Putamen (tissue), 1 donor: ENCODE measurements at places on chromosomes 13 and 19.

GRCh38 chr13:113304121-113304520 lies 7.1 kb downstream of the LAMP1 start:
- no peak for DNase-seq

DNA sequence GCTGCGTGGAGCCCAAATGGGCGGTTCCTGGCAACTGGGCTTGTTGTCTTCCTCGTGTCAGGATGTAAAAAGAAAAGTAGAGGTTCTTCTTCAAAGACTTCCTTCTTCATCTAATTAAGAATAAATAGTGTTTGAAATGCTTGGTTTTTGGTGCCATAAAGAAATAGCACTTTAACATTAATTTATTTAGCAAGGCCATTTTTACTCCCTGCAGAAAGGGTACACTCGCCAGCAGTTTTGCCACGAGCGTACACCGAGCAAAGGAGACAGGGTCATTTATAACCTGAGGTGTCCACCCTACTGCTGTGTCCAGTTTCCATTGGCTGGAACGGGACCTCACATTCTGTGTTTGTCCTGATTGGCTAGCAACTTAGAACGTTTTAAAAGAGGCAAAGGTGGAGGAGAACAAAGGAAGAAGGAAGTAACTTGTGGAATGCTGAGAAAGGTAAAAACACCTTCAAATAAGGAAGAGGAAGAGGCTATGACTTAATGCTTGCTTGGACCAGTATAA lies 21.8 kb upstream of the OR10H1 start:
- DNase-seq: no peak

DNA sequence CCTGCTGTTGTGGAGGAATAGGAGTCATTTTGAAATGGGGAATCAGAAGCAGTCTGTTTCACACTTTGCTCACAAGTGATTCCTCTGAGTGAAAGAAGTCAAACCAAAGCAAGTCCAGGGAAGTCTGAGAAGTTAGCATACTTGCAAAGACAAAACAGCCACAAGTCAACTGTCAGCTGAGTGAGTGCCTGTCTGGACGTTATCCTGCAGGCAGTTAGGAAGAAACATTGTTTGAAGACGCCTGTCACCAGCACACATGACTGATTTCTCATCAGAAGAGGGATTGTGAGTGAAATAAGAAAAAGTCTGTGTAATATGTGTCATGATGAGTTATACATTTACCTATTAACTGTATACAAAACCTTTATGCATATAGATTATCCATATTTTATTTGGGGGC lies 153.5 kb downstream of the KCNRG start:
- no peak for DNase-seq

DNA sequence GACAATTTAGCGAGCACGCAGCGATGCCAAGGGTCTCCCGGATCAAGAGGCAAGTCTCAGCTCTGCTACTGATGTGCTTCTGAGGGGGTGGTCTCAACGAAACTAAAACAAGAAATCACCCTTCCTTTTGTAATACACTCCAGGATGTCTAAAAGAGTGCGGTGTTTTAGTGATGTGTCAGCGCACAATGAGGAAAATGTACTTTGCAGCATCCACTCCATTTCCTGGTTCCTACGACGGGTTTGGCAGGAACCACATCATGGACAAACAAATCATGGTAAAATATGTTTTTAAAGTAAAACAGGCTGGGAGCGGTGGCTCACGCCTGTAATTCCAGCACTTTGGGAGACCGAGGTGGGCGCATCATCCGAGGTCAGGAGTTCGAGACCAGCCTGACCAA lies 154.0 kb upstream of the TSC22D1 start:
- DNase-seq: no peak
